Umbilical cord (tissue), 2 donors: ENCODE measurements at places on chromosomes 4 and X.

GRCh38 chrX:11678158-11678557 is 12.4 kb upstream of the ARHGAP6 start:
- DNase-seq, result peak; percentile 24

DNA sequence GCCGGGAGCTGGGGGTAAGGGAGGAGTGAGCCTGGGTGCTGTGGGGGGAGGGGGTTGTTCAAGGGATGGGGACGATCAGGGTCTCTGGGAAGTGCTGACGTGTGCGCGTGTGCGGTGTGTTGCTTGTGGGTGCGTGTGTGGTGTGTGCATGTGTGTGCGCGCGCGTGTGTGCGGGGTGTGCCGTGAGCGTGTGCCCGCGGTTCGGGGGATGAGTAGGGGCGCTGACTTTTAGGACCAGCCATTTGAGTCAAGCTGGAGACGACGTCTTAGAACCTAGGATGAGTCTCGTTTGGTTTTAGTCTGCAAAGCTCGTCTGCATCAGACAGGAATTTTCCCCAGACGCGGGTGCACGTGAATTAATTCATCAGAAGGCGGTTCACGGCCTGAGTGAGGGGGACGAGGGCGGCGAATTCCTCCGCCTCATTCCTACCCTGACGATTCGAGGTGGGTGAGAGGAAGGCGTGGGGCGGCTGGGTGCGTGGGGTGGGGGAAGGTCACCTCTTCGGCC is 950 bp upstream of the TMEM271 start:
- no peak for DNase-seq

GRCh38 chr4:36509845-36510244 is 228.4 kb downstream of the DTHD1 start:
- DNase-seq, result no peak

DNA sequence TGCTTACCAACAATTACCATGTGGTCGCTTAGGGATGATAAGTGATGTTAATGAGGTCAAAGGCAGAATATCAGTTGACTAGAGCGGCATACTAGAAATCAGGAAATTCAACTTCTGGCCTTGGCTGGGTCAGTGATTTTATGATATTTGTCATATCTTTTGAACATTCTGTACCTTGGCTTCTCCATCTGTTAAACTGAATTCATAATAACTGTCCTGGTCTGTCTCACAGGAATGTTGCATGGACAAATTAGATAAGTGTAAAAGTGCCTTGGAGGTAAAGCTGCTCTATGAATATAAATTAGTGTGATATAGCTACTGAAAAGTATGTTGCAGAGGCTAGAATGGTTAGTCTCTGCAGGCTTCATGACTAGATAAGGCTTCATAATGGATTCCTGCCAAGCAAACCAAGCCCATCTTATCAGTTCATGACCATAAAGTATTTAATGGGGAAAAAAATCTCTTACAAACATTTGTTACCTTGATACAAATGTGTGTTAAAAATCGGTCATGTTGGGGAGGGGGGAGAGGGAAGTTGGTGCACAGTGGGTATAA is 104.6 kb upstream of the BMPR1B start:
- DNase-seq, result peak; percentile 83

DNA sequence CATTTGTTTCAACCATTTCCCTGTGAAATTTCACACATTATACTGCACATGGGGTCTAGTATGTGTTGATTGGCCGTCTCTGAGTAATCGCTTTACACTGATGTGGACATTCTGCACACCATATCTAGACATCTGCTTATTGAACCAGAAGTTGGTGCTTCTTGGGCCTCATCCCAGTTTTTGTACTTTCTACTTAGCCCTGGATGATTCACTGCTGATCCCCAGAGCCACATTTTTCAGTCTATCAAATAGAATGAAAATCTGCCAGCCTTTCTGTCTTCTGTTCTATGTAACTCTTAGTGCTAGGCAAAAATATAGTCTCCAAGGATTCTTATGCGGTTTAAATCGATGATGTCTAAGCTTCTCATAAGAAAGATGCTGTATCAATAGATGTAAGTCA is 40.5 kb upstream of the RELL1 start:
- peak; percentile 84 for DNase-seq

- DNase-seq, result no peak
These were observed 342.9 kb upstream of the ADGRL3 start for GRCh38 chr4:60857130-60857753.

- DNase-seq, result no peak
These were observed 87.2 kb upstream of the MYOZ2 start for GRCh38 chr4:119048446-119048845.

- DNase-seq, result peak; percentile 64
These were observed 19.1 kb downstream of the SLAIN2 start for GRCh38 chr4:48360285-48361011.

GRCh38 chr4:85147481-85148076 is 181.1 kb upstream of the WDFY3 start:
- peak; percentile 85 for DNase-seq

- DNase-seq, result peak; percentile 34
These were observed 217.0 kb downstream of the BMPR1B start for GRCh38 chr4:94974773-94975172.

GRCh38 chr4:183326853-183327252 is 4.6 kb upstream of the CLDN24 start:
- DNase-seq, result no peak

- no peak for DNase-seq
These were observed 23.5 kb upstream of the PAPSS1 start for GRCh38 chr4:107743532-107743931.

GRCh38 chr4:108512615-108513505 is 107.5 kb upstream of the RPL34 start:
- peak; percentile 75 for DNase-seq

DNA sequence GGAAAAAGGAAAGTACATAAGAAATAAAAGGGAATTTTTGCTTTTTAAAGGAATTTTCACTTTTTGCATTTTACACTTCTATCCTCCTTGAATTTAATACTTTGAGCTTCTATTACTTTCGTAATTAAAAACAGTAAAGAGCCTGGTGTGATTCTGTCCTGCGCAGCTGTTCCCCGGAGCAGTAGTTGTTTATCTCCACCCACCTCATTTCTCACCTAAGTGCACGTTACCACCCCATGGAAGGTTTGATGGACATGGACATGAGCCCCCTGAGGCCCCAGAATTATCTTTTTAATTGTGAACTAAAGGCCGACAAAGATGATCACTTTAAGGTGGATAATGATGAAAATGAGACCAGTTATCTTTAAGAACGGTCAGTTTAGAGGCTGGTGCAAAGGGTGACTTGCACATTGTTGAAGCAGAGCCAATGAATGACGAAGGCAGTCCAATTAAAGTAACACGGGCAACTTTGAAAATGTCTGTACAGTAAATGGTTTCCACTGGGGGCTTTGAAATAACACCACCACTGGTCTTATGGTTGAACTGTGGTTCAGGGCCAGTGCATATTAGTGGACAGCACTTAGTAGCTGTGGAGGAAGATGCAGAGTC is 52.1 kb upstream of the TEX13D start:
- no peak for DNase-seq

- DNase-seq, result no peak
These were observed 14.7 kb upstream of the GSX2 start for GRCh38 chr4:54085284-54085683.

GRCh38 chrX:16076834-16077233 is 46.5 kb upstream of the GRPR start:
- no peak for DNase-seq

DNA sequence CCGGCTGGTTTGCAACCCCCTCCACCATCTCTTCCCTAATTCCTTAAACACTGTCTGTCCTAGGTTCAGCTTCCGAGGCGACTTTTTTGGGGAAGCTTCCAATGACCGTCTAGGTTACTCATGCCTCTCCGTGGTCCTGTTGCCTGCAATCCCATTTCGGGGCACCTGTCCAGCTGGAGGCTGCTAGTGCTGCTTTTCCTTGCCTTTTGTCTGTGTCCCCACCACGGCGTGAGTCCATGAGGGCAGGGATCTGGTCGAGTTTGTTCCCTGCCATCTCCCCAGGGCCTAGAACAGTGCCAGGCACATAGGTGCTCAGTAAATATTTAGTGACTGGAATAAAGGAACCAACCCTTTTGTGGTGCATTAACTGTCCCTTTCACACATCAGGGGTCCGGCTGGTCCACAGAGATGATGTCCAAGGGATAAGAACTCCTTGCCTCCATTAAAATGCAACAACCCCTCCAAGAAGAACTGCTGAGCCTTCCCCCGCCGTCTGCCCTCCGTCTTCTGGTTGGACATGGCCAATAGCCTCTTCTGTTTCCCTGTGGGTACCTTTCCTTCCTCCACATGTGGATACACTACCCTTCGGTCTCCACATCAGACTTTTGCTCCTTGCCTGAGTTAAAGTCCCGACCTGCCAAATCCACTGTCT is 5.7 kb upstream of the SORCS2 start:
- DNase-seq, result no peak

DNA sequence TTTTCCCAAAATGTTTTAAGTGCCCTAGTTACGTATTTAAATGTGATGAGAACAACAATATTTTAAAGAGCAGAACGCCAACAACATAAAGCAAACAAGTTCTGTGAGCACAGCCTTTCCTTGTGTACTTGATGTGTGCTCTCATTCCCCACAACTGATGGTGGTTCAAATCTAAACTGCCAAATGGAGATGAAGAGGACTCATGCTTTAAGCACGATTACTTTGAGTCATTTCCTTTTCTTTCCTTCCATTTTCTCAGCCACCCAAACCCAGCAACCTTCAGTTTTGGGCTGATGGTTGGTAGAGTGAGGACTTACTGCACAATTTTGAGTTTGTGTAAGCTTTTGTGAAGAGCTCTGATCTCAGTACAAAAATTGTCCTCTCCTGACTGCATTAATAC is 1.7 kb downstream of the NSD2 start:
- no peak for DNase-seq

DNA sequence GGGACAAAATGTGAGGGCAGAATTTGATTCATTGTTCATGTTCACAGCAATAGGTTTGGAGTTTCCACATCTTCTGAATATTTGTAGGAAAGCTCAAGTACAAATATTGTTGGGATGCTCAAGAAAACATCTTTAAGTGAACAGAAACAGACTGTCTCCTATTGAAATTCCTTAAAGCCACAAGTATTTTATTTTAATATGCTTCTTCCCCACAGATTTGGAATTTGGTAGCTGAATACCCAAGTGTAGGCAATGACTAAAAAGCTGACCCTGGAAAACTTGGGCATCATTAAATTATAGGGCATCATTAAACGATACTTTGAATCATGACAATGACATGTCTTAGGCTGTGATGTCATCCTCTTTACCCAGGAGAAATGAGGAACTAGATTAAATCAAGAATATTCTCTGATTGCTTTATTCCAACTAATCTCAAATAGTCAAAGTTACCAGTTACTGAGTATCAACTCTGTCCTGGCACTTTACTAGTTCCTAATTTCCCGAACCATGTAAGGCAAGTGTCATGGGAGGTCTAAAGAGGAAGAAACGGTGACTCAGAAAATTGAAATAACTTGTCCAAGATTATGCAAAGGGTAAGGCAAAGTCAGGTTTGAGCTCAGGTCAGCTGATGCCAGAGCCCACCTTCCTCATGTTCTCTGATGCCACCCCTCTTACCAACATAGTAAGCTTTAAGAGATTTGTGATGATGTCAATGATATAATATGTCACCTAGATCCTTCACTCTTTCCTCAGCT is 223.1 kb upstream of the LEF1 start:
- no peak for DNase-seq

DNA sequence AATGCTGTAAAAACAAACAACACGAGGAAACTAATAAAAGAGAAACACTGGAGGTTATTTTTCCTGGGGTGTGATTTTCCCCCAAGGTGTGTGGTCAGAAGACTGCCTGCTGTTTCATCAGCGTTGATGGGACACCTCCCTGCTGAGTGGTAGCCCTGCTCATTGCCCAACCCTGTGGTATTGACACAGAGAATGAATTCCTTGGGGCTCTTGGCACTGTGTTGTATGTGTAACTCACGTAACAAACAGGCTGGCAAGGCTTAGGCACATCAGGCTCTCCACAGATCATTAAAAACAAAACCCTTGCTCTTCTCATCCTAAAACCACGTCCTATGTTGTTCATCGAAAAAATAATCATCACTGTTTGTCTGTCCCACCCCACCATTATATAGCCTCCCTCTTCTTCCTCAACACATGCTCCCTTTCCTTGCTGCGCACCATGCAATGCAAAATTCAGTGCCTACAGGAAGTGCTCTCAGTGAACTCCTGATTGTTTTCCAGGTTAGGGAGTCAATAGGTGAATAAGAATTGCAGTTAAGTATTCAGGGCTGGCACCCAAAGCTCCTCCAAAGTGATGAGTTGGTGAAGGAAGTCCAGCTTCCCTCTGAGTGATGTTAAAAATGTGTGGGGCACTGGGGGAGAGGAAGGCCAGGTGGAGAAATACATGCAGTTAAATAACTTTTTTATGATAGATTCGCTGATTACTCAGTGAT is 11.4 kb upstream of the PUDP start:
- no peak for DNase-seq

DNA sequence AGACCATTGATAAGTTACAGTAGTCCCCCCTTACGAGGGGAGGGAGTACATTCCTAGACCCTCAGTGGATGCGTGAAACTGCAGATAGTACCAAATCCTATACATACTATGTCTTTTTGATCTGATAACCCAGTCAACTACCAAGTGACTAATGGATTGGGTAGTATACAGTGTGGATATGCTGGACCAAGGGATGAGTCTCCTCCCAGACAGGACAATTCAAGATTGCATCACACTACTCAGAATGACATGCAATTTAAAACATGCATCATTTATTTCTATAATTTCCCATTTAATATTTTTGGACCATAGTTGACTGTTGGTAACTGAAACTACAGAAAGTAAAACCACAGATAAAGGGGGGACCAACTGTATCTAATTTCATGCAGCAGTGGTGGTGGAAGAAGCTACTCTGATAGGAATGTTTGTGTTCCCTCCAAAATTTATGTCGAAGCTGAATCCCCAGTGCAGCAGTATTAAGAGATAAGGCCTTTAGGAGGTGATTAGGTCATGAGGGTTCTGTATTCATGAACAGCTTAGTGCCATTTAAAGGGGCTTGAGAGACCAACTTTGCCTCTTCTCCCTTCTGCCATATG is 11.9 kb downstream of the HADH start:
- no peak for DNase-seq

DNA sequence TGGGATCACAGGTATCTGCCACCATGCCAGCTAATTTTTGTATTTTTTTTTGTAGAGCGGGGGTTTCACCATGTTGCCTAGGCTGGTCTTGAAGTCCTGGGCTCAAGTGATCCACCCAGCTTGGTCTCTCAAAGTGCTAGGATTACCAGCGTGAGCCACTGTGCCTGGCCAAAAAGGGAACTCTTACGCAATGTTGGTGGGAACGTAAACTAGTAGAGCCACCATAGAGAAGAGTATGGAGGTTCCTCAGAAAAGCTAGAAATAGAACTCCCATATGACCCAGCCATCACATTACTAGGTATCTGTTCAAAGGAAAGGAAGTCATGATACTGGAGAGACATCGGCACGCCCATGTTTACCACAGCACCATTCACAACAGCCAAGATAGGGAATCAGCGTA is 85.9 kb downstream of the PRKX start:
- DNase-seq, result no peak

GRCh38 chr4:188437535-188437934 is 298.3 kb downstream of the TRIML1 start:
- DNase-seq, result no peak

GRCh38 chrX:16671005-16671404 is 21.0 kb downstream of the S100G start:
- peak; percentile 57 for DNase-seq
